ENCODE measurements at places on chromosomes 7 and 10.

- no peak for DNase-seq
These were observed 6.9 kb upstream of the ORAI2 start for GRCh38 chr7:102426268-102427018.

- no peak for DNase-seq
These were observed 975.2 kb upstream of the GHITM start for GRCh38 chr10:83164156-83164555.

DNA sequence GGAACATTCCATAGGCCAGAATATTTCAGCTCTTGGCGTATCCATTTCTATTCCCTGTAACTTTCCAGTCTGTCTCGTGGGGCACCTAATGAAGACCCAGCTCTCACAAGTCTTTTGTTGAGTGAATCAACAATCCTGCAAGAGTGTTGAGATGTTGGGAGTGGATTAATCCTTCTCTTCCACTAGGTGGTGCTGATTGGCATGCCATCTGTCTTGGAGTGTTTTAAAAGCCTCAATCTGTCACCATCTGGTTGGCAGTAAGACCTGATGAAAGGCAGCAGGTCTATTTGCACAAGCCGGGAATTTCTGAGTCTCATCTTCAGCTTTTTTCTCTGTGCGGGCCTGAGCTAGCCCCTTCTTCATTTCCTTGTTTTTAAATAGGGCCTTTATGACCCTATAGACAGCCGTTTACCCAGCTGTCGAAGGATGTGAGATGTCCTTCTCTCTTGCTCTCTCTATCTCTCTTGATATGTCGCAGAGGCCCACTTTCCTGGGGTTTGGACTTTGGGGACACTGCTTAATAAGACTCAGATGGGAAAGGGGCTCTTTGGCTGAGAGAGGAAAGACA lies 180.5 kb downstream of the ZNF365 start:
- DNase-seq: peak; percentile 63

GRCh38 chr7:110050785-110051184 lies 1040.1 kb upstream of the LRRN3 start:
- DNase-seq: peak; percentile 82

- DNase-seq: no peak
These were observed 411.9 kb upstream of the KLF6 start for GRCh38 chr10:4196771-4197390.

- no peak for DNase-seq
These were observed 249.9 kb upstream of the PLXNA4 start for GRCh38 chr7:132825932-132826835.

DNA sequence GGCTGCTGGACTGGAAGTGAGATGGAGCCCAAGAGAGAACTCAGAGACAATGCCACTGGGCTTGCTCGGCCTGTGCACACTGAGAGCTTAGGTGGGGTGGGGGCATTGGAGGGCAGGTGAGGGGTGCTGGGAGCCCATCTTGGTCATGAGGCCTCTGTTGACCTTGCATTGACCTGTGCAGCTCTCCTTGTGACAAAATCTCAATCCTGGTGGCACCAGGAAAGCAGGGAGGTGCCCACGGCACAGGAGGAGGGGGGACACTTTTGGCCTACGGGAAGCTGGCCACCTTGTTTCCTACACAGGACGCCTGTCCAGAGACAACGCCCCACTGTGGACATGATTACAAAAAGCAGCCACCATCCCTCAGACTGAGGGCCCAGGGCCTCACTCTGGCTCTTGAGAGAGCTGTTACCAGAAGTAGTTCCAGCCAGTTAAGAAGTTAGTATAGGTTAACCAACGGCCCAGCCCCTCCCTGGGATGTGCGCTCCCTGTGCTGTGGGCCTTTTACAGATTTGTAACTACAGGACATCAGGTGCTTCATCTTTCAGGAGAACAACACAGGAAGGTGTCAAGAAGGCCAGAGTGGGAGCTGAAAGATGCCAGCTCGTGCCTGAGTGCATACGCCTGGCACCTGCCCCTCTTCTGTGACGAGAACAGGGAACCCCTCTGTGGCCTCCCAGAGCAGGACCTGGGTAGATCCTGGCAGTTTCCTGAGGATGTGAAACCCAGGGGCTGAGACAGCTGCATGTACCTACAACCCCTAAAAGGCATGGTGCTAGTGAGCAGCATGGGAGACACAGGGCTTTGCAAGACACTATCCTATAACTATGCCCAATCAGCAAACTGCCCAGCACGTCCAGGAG lies 10.3 kb downstream of the PKD1L1 start:
- DNase-seq: no peak

- DNase-seq: no peak
These were observed 26.7 kb upstream of the ZNF800 start for GRCh38 chr7:127419196-127419595.

DNA sequence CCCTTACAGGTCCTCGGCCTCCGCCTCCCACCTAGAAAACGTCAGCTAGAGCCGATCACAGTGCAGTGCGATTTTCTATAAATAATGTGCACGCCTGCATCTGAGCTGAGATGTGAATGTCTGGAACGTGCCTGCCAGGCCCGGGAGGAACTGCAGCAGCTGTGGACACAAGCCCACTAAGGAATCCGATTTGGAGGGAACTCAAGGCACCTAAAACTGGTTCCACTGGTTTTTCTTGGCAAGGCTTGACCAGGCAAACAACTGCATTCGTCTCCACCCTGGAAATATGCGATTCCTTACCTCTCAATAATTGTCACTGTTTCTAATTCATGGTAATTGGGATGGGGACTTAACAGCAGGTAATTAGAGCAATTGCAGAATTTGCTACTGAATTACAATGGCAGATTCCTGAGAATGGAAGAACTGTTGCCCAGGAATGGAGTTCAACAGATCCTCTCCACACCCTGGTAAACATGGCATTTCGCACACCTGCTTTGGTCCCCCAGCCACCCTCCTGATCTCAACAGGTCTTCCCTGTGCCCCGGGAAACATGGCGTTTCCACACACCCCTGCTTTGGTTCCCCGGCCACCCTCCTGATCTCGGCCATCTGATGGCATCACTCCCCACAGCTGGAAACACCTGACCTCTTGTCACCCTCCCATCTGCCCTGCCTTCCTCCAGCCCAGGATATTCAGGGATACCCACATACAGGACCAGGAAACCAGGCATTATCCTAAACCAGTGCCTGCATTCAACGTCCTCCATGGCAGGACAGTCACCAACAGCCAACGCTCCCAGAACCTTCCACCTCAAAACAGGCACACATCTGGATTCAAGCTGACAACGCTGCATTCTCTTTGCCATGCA lies 76.0 kb downstream of the DIP2C start:
- peak; percentile 68 for DNase-seq

DNA sequence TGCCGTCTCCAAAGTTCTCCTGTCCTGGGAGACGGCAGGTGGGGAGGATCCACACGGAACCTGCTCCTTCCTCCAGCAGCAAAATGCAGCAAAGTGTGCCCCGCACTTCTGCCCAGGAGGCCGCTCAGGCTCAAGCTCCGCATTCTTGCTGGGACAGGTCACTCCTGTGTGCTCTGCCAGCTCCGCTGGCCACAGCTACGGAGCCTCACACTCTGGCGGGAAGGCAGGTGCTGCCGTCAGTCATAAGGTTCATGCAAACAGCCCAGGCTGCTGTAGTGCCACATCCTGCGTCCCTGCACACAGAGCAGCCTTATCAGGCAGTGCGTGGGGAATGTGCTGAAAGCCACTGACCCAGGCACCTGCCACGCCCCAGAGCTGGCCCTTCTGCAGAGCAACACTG lies 22.4 kb downstream of the ADGRA1 start:
- no peak for DNase-seq

DNA sequence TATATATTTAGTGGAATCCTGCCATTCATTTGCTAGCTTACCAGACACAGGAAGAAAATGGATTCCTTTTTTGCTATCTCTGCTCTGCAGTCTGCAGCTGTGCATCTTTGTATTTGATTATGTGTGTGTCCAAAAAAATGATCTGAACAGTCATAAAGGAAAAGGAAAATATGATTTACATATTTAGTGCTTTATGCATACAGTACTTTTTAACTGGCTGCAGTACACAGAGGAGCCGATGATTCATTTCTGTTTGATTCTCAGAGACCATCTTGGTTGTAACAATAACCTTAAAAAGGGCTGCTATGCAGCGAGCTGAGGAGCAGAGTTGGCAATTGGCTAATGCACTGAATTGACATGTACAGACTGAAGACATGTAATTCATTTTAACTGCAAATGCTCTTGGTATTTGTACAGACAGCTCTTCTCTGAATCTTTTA lies 151.3 kb upstream of the FZD1 start:
- peak; percentile 9 for DNase-seq

GRCh38 chr7:127654404-127655394 lies 2.7 kb downstream of the SND1 start:
- DNase-seq: peak; percentile 19

GRCh38 chr10:72490951-72491350 lies 134.9 kb downstream of the MICU1 start:
- peak; percentile 66 for DNase-seq

GRCh38 chr7:43291789-43292188 lies 179.3 kb downstream of the HECW1 start:
- no peak for DNase-seq

- DNase-seq: no peak
These were observed 73.9 kb downstream of the PCGF5 start for GRCh38 chr10:91294134-91294906.

DNA sequence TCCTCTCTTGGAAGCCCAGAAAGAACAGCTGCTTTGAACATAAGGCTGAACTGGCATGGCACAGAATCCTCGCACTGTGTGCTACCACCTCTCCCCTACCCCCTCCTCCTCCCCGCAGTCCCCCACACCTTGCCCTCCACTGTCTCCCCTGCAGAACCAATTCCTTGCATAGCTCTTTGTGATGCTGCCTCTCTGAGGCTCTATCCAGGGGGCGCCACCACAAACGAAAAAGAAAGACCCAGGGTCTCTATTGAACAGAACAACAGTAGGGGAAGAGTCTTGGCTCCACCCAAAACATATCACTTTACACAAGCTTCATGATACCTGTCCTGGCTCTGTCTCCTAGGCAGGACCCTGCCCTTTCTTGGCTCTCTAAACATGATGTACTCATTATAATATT lies 26.2 kb upstream of the EBLN1 start:
- no peak for DNase-seq

- DNase-seq: no peak
These were observed 117.7 kb downstream of the ARHGAP21 start for GRCh38 chr10:24606021-24606420.

- no peak for DNase-seq
These were observed 1.8 kb downstream of the UFSP1 start for GRCh38 chr7:100887516-100888290.

DNA sequence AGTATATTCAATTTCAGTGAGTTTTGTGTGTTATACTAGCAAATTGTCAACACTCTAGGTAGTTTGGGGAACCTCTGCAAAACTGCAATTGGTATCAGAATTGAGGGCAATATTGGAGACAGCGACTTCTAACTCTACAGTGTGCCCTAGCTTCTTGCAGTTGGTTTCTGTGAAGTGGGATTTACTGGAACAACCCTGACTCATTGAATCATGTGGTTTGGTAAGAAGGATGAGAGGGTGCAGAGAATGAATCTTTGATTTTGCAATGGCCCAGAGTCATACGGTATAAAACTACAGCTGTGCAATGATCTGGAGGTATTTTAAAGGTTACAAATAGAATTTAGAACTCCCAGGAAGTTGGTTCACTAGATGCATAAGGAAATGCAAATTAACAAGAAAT lies 129.1 kb upstream of the PPP1R3A start:
- peak; percentile 63 for DNase-seq

DNA sequence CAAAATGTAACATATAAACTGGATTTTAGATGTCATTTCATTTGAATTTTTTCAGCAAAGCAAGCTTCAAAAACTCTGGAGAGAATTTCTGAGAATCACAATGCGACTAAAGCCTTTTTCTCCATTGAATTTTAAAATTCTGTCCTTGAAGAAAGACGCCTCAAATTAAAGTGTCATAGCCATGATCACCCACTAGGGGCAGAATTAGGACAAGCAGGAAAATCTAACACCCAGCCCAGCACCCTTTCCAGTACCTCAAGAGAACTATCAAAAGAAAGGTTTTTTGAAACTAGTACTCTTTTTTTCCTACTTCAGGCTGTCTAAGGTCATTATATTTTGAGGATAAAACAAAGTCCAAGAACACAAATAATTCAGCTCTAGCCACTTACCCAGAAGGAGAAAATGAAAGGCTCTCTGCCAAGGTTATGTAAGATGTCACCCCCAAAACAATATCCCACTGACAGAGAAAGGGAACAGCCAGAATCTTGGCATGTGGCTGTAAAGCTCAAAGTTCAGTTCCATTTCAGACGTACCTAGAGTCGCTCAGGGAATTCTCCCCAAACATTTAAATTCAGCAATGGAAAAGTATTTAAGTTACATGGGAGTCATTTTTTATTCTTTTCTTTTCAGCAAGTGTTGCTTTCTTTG lies 299.4 kb downstream of the SNX13 start:
- DNase-seq: peak; percentile 60

DNA sequence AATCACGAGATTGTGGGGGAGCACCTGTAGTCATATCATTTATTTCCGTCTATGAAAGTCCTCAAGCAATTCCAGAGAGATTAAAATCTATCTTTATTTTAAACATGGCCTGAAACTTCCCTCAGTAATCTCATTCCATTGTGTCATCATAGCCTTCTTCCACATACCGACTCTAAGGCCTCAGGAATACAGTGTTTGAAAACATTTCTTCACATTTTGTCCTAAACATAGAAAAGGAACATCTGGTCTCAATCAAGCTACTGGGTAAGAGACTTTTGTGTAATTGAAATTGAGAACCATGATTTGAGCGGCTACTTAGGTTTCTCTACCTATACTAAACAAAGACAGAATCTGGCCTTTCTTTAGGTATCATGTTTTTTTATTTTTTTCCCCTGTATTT lies 78.0 kb upstream of the ELMO1 start:
- DNase-seq: no peak

DNA sequence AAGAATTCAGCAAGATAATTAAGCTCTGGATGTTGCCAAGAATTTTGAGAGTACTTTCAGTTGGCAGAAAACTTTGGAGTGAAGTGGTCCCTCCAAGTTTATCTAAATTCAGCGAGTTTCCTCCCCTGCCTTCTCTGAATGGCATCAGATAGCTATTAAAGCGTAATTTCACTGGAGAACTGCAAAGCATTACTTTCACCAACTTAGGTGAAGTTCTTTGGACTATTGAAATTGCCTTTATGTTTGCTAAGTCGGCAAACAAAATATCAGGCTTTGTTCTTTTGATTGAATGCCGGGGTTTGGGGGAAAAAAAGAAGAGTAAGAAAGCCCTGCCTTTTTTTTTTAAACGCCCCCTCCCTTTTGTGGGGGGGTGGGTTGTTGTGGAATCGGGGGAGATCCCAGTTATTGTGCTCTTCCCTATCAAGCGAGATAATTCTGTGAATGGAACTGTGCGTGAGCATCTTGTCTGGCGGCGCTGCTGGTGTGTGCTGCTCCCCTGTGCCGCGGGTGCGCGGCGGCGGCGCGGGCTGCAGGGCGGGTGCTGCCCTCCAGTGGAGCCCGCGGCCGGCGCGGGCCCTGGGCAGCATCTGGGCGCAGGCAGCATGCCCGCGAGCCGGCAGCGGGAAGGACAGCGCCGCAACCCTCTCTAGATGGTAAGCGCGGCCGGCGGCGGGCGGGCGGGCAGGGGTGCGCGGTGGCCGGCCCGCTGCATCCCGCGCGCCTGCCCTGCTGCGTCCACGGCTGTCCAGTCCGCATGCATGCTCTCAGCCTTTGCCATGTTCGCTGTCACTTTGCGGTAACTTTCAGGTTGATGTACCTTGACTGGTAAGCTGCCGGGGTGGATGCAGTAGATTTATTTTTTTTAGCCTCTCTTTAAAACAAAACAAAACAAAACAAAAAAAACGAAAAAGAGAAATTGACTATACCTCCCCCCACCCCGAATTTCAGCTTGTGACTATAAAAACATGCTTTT lies 176.5 kb downstream of the TCF7L2 start:
- DNase-seq: peak; percentile 82
